Activated CD8-positive, alpha-beta memory T cell treated with anti-CD3 and anti-CD28 coated beads, Interleukin-2, amount 10 ng/mL, durations not matched to agents 7 days and 5 days (primary cell): ENCODE measurements at places on chromosomes 5 and 9.
A peak's percentile ranks its signal among the peaks of the same experiment; 100 is the strongest.

DNA sequence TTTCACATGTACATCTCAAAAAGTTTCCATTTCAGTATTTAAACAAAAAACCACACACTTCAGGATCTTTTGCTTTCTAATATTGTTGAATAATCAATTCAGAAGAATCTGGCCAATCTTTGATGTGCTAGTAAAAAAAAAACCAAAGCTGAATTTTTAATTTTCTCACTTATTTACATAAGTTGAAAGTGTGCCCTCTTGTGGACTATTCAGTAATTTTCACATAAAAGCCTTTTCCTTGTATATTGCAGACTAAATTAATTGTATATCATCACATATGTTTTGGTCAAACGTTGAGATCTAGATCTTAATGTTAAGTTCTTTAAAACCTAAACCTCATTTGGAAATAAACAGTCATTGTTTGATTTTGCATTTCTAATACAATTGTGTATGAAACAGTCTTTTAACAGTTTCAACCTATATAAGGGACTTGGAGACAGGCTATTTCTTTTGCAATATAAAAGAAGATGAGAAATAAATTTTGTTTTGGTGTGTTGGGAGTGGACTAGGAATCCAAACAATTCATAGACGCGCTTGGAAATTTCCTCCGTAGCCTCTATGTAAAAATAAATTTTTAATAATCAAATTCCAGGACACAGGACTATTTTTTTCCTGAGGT, 68.1 kb downstream of the NIPBL start:
- DNase-seq, result no peak

- DNase-seq, result no peak
Measured at GRCh38 chr5:150189728-150190502, at the start of gene SLC6A7. Gene SLC6A7 (plus strand): TSS chr5:150190062. CDS start chr5:150190328, 266 bp downstream.

GRCh38 chr5:163861670-163862069, 356.3 kb downstream of the MAT2B start:
- DNase-seq, result no peak

DNA sequence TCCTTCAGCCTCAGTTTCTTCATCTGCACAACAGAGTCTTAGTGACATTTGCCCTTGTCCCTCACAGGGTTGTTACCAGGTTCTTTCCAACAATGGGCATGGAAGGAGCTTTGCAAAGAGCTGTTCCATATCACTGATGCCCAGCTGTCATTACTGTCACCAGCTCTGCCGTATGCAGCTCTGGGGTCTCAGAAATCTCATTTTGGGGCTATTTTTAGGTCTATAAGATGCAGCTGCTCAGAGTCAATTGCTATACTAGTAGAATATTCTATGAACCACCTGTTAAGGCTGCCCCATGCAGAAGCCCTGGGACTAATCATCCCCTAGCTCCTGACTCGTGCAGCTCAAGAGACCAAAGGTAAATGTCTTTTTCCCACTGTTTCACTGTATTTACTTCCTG, 105.1 kb upstream of the TNPO1 start:
- no peak for DNase-seq

GRCh38 chr5:95780597-95780996, 41.9 kb downstream of the GLRX start:
- DNase-seq, result no peak

GRCh38 chr5:87900419-87900818, 368.2 kb downstream of the TMEM161B start:
- DNase-seq, result no peak

DNA sequence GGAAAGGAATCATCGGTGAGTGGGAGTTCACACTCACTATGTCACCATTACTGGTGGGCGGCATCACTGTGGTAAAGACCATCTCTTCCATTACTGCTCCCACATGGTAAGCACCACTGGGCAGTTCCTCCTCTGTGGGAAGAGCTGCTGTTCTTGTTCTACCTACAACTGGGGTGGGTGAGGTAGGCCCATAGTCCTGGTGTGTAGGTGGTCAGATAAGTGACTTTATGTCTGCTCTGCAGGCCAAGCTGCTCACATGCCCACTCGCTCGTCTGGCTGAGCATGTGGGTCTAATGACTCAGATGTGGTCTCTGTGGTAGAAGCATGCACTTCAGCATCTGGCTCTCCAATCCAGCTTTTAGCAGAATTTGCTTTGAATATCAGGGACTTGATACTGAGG, 82.9 kb downstream of the TMEM215 start:
- DNase-seq, result no peak

DNA sequence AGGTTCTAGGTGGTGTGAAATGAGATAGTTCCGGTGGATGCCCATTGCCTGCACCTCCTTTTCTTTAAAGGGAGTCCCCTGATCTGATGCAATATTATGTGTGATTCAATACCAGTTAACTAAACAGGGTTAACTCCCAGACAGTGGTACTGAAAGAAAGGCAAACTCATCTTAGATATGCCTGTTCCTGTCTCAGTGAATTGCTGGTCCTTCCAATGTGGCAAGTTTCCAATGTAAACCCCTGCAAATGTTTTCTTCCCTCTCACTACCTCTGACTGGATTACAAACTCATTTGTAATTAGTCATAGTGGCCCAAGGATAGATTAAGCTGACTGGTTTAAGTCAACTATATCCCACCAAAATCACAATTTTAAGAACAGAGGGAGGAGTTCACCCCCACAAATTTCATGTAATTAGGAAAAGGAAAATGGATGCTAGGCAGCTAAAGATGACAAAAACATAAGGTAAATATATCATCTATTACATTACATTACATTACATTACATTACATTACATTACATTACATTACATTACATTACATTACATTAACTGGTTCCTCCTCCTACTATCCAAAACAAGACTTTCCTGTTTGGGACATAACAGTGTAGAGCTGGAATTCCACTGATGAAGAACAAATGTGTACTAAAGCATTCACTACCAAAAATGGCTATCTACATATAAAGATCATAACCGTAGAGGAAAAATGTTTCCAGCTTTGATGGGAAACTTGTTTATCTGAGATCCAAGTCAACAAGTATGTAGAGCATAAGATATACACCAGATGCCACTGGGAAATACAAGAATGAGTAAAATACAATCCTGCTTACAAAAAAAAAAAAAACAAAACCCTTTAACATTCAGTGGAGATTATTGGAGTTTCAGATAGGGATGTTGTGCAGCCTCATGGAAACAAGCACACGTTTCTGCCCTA, 121.5 kb upstream of the SNX2 start:
- no peak for DNase-seq

DNA sequence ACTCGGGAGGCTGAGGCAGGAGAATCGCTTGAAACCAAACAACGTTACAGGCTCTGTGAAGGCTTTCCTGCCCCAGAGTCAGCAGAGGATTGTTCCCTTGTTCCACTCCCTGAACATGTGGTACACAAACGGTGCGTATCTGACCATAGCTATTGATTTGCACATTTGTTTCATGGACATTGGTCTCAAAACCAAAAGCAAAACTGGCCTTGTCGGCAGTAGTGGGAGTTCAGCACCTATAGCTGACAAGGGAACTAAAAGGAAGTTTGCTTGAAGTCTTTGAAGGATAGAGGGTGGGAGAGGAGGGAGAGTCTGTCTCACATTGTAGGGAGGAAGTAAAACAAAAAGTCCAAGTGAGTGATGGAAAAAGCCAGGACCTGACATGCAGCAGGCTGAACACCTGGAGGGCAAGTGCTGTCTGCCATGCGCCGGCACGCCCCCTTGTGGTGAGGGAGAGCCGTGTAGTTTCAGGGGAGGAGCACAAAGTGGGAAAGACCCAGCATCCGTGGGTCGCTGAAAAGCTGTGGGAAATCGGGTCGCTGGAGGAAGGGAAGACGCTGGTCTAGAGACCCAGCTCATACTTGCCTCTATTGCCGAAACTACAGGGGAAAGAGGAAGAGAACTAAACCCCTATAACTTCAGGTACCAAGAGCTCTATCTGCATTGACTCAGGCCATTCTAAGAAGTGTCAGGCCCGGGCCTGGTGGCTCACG, 58.0 kb downstream of the RAD23B start:
- DNase-seq, result peak; percentile 85

- DNase-seq, result no peak
Measured at GRCh38 chr9:125845271-125845808, 98.2 kb downstream of the PBX3 start.
